HT1080 (cell line): ENCODE measurements at places on chromosomes 12 and 14. TPM values are rescaled to one million over a fixed set of nuclear protein-coding genes. Genes with fewer than 3 reads are reported as not detected.

The IFI27L2 gene
- total RNA-seq = 35.8 and 57.6 TPM in 2 replicates

The KRT82 gene
- not detected in 2 replicates for total RNA-seq

DNA sequence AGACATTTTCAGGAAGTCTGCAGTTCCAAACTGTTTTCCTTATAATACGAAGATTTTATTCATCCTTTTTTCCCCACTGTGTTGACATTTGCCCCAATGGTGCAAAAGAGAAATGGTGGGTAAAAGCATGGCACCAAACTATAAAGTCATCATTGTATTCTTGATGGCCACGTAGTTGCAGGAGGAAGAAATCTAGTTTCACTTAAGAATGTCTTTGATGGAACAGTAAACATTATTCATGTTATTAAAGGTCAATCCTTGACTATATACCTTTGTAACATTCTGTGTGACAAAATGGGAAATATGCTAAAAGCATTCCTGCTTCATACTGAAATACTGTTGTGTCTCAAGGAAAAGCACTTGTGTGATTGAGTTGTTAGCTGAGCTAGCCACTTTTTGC, 80.1 kb downstream of the PRKCH start:
- no peak for DNase-seq

- DNase-seq = no peak
Observed at GRCh38 chr12:109309381-109310246, 530 bp upstream of the FOXN4 start.

DNA sequence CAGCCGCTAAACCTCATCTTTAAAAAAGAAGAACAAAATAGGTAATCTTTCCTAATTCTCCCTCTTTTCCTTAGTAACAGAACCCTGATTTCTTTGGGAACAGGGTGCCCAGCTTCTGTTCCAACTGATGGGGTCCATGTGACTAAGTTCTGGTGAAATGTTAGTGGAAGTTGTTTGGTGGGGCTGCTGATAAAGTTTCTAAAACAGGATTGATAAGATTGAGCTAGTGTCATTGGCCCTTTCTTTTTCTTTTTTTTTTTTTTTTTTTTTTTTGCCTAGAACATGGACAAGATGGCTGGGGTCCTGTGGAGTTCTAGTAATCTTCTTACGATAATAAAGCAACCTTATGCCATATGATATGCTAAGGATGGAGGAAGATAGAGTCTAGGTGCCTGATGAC, 16.2 kb upstream of the TUBA1B start:
- DNase-seq = no peak
